Activated CD8-positive, alpha-beta T cell treated with anti-CD3 and anti-CD28 coated beads, Interleukin-2, amount 10 ng/mL, durations not matched to agents 7 days and 5 days (primary cell): ENCODE measurements at places on chromosomes 6 and 20. TPM values are rescaled to one million over a fixed set of nuclear protein-coding genes. Genes with fewer than 3 reads are reported as not detected.

The HAO1 gene
- not detected for total RNA-seq

The ATP6V1G2 gene
- 2.5 TPM for total RNA-seq

The TMC2 gene
- total RNA-seq, result not detected

The DUSP22 gene
- 32.6 TPM for total RNA-seq

The TGM2 gene
- 0.34 TPM for total RNA-seq

The OR2B6 gene
- not detected for total RNA-seq

The KCNK16 gene
- total RNA-seq, result not detected

The STK35 gene
- 14.9 TPM for total RNA-seq

The ANKRD66 gene
- total RNA-seq, result not detected

The LY6G6D gene
- not detected for total RNA-seq

The PHACTR3 gene
- total RNA-seq, result not detected

The C6orf52 gene
- total RNA-seq, result 2.9 TPM

The IL17A gene
- not detected for total RNA-seq

The MCHR2 gene
- total RNA-seq, result not detected

The SLC44A4 gene
- total RNA-seq, result not detected

The RAB44 gene
- not detected for total RNA-seq

The SNPH gene
- 6.5 TPM for total RNA-seq

DNA sequence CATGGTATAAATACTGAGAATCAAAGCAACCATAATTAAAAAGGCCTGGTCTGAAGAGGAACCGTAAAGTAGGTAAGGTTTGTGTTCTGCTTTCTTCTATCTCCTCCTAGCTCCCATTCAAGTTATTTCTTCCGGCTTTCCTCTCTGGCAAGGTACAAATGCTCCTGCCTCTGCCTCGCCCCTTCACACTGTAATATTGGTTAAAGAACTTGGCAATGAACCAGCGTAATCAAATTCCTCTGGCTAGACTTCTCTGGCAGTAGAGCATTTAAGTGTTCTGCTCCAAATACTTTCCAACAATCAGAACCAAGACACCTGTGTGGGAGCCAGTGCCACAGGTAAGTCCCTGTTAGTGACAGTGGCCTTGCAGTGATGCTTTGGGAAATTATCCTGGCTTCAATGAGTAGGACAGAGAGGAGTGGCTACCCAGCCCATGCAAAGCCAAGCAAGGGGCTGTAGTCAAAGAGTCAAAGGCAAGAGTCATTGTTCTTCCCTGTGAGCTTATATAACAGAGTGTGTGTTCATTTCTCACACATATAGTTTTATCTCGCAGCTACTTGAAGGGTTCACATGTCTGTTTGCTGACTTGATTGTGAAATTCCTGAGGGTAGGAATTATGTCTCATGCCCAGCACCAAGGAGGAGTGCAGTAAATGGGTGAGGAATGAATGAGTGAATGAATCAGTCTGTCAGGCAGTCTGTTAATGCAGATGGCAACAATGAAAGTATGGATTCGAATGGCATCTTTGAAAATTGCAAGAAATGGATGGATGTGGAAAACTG, 329.3 kb downstream of the NRN1 start:
- no peak for DNase-seq

- DNase-seq, result no peak
Measured at GRCh38 chr20:20412750-20413149, 44.8 kb downstream of the INSM1 start.

DNA sequence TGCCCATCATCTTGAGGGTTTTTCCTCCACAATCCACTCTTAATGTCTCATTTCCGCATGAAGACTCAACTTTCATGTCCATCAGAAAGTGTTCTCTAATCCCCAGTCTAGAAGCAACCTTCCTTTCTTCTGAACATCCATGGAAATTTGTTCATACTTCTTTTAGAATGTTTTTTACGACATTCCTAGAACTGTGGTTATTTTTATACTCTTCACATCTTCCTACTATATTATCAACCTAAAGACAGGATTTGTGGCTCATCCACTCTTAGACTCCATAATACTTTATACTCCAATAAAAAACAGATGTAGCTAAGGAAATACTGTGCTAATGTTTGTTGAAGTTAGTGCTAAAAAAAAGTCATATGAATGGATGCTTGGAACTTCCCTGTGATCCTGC, 1.4 kb upstream of the CAP2 start:
- DNase-seq, result no peak

DNA sequence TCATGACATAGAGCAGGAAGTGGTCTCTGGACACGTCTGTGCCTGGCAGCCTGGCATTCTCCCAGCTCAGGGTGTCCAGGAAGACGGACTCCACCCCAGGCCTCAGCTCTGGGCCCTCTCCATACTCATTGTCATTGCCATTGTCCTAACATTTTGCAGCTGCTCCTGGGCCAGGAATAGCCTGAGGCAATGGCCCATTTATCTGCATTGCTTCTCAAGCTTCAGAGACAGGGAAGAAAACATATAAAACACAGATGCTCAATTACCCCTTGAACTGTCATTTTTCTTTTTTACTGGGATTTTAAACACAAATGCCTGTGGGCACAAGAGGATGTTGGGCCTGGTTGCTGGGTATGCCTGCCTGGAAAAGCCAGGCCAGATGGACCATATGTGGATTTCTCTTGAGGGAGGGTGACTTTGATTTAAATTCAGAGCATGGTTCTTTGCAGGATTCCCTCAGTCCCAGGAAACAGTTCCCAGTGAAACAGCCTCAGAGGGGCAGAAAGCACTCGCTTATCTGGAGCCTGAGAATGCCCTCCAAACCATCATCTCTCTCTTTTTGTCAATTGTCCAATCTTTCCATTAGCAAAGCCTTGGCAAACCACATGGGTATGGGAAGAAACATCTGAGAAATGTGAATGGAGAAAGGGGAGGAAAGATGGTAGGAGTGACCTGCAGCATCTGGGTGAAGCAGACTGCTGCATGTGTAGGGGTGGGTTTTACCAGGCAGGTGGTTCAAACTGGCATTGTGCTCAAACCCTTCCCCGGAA, 17.9 kb downstream of the LAMP5 start:
- DNase-seq, result no peak

DNA sequence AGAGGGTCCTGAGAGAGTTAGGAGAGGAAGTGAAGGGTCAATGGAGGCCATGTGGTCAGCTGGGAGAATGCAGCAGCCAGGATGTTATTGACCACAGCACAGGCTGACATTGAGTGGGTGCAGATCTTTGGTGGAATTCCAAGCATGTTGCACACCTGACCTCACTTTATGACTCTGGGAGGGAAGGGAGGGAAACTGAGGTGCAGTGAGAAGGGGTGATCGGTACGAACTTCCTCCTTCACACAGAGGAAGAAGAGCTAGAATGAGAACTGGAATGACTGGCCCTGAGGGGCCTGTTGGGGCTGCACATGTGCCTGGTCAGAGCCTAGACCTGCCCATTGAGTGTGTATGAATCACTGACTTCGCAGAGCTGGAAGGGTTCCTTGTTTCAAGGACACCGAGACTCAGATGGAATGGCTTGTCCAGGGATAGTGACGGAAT, 9.8 kb downstream of the FAM83D start:
- DNase-seq, result no peak

GRCh38 chr20:40443753-40444152, 245.3 kb downstream of the MAFB start:
- DNase-seq, result no peak

GRCh38 chr6:95578106-95578410, 723 bp downstream of the MANEA start:
- DNase-seq, result no peak

GRCh38 chr6:105872249-105872648, 213.9 kb upstream of the PRDM1 start:
- DNase-seq, result no peak

- no peak for DNase-seq
Measured at GRCh38 chr6:18266523-18266912, 2.2 kb upstream of the DEK start.

DNA sequence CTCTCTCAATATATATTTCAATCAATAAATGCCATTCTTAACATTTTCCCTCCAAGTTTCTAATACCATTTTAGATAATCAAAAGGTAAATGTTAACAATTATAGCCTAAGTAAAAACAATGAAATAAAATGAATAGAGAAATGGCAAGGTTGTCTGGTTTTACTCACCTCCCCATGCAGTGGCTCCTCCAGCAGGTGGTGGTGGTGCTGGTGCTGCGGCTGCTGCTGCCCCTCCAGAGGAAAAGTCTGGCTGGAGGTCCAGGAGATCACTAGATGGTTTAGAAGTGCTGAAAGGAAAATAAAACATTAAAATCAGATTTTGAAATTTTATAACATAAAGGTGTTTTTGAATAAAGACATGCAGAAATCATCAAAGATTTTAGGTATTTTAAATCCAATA, 93.2 kb downstream of the PRSS35 start:
- DNase-seq, result no peak

GRCh38 chr6:19268117-19268516, 569.1 kb upstream of the ID4 start:
- no peak for DNase-seq

GRCh38 chr20:46010491-46011391, 2.0 kb downstream of the MMP9 start:
- peak; percentile 56 for DNase-seq

- no peak for DNase-seq
Measured at GRCh38 chr6:89406141-89406540, 5.9 kb downstream of the RRAGD start.

GRCh38 chr6:45970326-45970725, 45.3 kb downstream of the CLIC5 start:
- DNase-seq, result no peak

DNA sequence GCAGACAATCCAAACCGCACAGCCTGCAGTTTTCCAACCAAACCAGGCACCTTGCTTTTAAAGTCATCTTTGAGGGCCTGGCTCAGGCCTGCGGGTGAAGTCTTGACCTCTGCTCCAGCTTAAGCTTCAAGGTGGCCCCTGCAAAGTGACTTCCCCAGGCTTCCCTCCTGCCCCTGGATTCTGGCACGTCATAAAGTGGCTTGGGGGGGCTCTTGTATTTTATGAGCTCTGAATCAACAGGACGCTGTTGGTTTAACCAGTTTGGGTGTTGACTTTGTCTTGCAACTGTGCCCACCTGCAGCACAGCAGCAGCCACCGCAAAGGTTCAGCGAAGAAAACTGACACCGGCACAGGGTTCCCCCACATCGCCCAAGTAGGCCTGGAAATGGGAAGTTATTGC, 81.2 kb downstream of the NFATC2 start:
- DNase-seq, result no peak

DNA sequence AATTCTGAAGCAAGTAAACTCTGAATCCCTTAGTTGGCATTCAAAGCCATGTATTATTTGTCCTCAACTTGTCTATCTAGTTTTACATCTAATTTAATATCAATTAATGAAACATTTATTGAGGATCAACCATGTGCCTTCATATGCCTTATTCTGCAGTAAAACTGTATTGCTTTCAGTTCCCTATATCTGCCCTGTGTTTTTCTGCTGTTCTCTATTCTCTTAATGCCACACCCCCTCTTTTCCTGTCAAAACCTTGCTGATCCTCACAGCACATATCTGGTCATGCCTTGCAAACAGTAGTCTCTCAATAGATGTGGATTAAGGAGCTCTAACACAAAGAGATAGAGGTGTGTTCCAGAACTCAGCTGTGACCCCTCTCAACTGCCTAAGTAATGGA, 2.0 kb downstream of the FIG4 start:
- no peak for DNase-seq

- DNase-seq, result no peak
Measured at GRCh38 chr6:153941768-153942167, 97.3 kb upstream of the OPRM1 start.

- DNase-seq, result no peak
Measured at GRCh38 chr6:111551521-111552231, 54.0 kb downstream of the TRAF3IP2 start.

DNA sequence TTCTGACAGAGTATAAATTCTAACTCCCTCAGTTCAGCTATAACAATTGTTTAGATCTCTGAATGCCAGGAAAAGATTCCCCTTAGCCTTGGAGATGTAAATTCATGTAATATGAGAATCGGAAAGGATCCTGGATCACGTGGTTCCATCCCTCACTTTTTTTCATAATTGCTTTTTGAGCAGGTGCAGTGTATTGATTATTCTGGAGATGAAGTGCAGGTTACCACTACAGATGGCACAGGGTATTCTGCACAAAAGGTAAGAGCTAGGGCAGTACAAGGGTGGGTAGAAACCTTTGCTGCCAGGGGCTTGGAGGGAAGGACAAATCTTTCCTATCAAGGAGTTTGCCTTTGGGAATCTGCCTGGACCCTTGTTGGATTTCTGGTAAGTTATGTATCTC, 52.7 kb downstream of the KDM1B start:
- DNase-seq, result no peak

- peak; percentile 56 for DNase-seq
Measured at GRCh38 chr6:155050311-155050710, 55.2 kb downstream of the TIAM2 start.
